ENCODE measurements at places on chromosomes 12 and 14.

DNA sequence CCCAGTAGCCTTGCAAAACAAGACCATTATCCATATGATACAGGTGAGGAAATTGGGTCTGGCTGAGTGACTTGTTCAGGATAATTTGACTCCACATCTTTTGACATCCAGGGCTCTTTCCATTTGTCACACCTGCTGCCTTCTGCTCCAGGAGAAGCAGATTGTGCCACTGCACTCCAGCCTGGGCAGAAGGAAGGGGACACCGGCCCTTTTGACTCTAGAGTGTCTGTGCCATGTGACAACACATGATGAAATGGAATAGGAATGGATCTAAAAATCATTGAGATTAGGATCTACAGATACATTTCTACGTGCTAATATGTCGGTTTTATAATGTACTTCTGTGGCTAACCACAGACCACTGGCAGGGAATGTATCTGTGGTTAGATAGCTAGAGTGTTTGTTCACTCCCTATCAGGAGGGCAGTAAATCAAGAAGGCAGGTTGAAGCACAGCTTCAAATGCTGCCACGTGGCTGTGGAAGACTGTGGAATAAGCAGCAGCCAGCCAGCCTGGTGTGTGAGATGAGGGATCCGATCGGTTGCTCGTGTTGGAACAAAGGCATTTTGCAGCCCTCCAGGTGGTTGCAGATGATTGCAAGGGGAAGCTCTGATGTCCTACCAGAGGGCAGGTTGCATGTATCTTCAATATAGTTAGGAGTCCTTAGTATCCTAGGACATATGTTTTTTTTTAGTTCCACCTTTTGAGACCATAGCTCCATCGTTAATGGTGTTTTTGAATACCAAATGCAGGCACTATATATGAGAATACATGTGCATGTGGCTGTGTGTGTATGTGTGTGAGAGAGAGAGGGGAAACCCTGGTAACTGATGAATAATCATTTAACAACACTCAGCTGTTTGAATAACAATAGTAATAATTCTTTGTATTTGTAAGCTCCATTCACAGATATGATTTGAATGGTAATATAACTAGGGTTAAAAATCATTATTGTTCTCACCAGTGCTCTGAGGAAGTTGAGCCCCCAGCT, 28.6 kb downstream of the EML1 start:
- no peak for DNase-seq

- no peak for DNase-seq
Observed at GRCh38 chr14:92005019-92005418, 34.8 kb downstream of the TRIP11 start.

- no peak for DNase-seq
Observed at GRCh38 chr14:39279515-39279914, 45.8 kb downstream of the MIA2 start.

GRCh38 chr14:92546347-92547053, 32.9 kb downstream of the RIN3 start:
- DNase-seq: peak; percentile 68

DNA sequence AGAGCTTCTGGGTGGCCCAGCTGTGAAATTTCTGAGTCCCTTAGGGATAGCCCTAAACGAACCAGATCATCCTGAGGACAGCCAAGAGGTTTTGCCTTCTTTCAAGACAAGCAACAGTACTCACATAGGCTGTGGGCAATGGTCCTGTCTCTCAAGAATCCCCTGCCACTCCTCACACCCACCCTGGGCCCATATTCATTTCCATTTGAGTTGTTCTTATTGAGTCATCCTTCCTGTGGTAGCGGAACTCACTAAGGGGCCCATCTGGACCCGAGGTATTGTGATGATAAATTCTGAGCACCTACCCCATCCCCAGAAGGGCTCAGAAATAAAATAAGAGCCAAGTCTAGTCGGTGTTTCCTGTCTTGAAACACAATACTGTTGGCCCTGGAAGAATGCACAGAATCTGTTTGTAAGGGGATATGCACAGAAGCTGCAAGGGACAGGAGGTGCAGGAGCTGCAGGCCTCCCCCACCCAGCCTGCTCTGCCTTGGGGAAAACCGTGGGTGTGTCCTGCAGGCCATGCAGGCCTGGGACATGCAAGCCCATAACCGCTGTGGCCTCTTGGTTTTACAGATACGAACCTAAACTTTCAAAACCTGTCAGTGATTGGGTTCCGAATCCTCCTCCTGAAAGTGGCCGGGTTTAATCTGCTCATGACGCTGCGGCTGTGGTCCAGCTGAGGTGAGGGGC, 38.9 kb downstream of the DAD1 start:
- DNase-seq: no peak

DNA sequence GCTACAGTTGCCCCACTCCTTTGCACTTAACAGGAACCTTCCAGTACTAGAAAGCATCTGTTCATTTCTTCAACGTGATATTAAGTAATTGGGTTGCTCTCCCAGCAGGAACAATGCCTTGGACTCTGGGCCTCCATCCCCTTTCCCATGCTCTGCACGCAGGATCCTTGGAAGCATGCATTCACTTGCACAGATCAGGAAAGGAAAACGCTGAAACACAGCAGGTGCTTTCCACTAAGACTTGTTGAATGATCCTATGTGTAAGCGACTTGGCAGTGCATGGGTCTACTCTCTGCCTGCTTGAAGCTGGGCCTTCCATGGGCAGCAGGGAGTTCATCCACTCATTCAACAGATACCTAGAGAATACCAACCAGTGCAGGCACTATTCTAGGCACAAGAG, 2.3 kb downstream of the LTBP2 start:
- DNase-seq: no peak

GRCh38 chr14:78302841-78303240, 132.7 kb downstream of the NRXN3 start:
- peak; percentile 30 for DNase-seq

GRCh38 chr14:104135121-104135903, 3.1 kb upstream of the KIF26A start:
- peak; percentile 56 for DNase-seq

- no peak for DNase-seq
Observed at GRCh38 chr12:14982991-14983390, 10.1 kb downstream of the PDE6H start.

- DNase-seq: no peak
Observed at GRCh38 chr12:129641926-129642325, 261.9 kb downstream of the TMEM132D start.

GRCh38 chr12:7959278-7959677, 23.3 kb upstream of the SLC2A3 start:
- DNase-seq: no peak

- DNase-seq: no peak
Observed at GRCh38 chr14:74085828-74086227, 1.1 kb downstream of the LIN52 start.

DNA sequence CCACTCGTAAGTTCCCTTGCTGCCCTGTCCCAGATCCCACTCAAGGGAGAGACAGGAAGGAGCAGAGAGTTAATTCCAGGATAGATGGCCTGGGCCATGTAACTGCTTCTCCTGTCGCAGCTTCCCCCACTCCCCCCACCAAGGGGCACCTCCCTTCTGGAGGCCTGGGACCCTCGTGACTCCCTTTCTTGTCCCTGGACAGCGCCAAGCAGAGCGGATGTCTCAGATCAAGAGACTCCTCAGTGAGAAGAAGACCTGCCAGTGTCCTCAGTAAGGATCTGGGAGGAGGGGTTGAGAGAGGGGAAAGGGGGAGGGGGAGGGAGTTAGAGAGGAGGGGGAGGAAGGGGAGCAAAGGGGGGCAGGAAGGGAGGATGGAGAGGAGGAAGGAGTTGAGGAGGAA, 3.0 kb upstream of the GPR162 start:
- no peak for DNase-seq

DNA sequence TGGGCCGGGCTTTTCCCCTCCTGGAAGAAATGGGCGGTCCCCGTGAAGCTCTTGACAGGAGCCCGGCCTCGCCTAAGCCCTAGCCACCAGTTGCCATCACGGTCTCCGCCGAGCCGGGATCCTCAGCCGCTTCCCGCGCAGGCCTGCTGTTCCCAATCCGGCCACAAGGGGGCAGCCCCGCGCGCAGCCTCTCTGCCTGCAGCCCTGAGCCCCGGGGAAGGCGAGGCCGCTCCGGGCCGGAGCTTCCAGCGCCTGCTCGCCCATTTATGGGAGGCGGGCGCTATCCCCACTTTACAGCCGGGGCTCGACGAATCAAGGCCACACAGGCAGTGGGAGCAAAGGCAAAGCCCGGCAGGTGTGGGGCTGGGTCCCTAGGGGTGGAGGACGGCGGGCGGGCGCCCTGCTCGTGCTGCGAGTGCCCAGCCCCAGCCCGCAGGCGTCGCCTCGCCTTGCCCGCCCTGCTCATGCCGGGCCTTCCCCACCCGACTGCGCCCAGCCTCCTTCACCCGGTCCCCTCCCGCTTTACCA, 61.5 kb downstream of the LGMN start:
- peak; percentile 69 for DNase-seq

DNA sequence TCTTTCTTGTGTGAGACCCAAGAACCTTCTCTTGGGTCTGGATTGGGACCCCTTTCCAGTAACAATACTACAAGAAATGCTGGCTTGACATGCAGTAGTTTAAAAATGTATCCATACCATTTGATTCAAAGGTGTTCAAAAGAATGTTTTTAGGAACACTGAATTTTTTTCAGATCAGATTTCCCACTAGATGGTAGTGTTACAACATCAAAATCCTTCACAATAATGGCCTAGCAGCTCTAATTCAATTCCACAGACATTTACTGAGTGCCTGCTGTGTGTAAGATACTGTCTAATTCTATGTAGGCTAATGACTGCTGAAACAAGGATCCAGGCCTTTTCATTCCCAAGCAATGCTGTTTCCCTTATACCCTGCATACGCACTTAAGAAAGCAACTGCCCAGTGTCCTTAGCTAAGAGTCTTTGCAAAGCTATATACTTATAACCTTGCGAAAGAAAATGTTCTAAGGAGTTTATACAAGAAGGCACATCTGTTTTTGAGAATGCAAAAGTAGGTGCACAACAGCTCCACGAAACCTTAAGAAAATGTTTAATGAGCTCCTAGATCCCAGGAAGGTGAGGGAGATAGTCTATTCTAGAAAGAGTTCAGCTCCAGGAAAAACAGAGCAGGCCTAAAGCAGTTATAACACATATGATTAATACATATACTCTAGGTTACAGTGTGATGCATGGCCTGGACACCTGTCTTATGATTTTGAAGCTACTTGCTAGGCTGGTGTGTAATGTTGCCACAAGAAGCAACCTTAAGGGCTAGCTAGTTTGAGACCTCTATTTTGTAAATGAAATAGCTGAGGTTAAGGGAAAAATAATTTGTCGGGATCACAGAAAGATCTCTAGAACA, 50.9 kb upstream of the PKP2 start:
- DNase-seq: peak; percentile 95

DNA sequence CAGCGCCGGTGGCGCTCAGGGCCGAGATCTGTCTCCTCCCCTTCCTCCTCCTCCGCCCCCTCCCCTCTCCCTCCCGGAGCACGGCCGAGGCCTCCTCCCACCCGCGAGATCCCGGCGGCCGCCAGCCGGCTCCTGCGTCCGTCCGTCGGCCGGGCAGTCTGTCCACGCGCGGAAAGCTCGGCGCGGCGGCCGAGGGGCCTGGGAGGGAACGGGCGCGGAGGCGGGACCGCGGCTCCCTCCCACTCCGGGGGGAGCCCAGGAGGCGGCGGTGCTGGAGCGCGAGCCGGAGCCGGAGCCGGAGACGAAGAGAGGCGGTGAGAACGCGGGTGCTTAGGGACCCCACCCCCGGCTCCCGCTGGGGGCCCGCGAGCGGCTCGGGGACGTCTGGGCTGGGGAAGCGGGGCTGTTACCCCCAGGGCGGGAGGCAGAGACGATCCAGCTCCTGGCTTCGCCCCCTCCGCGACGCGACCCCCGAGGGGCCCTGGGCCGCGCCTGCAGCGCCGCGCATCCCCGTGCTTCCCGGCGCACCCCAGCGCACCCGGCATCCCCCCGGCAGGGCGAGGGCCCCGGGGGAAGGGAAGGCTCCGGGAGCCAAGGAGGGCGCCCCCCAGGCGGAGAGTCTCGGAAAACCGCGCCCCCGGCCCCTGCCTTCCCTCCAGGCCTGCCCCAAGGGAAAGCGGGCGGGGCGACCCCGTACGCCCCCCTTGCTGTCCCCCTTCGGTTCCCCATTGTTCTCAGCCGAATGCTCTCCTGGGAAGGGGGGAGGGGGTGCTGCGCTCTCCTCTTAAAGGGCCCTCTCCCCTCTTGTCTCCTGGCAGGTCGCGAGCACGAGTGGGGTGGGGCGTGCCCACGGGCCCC, at the start of gene DTX1:
Gene DTX1 (plus strand): TSS at position 100 of the 858 bp plus-strand sequence. CDS start 1,463 bp downstream, outside the sequence.
- no peak for DNase-seq

DNA sequence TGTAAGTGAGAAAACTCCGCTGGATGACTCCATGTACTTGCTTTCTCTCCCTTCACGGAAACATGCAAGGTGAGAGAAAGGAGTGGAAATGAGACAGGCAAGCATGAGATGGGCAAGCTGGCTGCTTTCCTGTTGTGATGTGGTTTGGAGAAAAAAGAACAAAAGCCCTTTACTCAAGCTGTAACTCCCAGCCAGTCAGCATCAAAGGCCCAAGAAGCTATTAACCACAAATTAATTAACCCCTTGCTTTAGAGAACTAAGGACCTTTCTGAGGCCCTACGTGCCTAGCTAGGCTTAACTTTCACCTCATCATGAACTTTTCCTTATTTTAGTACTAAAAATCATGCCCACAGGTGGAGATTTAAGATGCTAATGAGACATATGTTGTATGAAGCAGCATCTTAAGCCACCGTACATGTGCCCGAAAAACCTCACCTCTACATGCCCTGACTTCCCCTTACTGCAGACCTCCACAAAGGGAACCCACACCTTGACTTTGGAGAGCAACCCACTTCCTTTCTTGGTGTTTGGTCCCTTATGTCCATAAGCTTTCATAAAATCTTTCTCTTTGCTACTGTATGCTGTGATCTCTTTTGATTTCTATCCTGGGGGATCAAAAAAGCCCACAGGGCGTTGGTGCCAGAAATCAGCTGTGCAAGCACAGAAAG, 87.0 kb downstream of the GALNT8 start:
- no peak for DNase-seq

GRCh38 chr12:112967306-112967705, 11.0 kb upstream of the OAS2 start:
- no peak for DNase-seq

DNA sequence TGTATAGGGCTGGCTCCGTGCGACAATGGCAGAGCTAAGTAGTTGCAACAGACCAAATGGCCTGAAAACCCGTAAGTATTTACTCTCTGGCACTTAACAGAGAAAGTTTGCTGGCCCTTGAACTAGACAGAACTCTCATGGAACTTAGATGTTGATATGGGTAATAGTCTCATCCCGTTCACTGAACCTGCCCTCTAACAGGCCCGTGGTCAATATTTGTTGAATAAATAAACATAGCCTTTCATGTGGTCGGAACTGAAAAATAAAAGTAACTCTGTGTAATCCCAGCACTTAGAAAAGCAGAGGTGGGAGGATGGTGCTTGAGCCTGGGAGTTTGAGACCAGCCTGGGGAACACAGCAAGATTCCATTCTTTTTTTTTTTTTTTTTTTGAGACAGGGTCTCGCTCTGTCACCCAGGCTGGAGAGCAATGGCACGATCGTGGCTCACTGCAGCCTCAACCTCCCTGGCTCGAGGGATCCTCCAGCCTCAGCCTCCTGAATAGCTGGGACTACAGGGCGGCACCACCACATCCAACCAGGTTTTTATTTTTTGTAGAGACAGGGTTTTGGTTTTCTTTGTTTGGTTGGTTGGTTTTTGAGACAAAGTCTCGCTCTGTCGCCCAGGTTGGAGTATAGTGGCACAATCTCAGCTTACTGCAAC, 29.7 kb downstream of the KDM2B start:
- no peak for DNase-seq

GRCh38 chr14:104731320-104732294, 7.6 kb downstream of the ADSS1 start:
- DNase-seq: no peak

- no peak for DNase-seq
Observed at GRCh38 chr14:101173698-101174521, 270.4 kb upstream of the RTL1 start.

Data from NCI-H748 treated with DMSO at 0.1 percent for 48 hours (cell line).